ENCODE measurements at places on chromosomes 6 and 20. TPM values are rescaled to one million over a fixed set of nuclear protein-coding genes. Genes with fewer than 3 reads are reported as not detected.

AIF1 gene
- 1.5 TPM for total RNA-seq

GHRH gene
- total RNA-seq, result not detected

CCN6 gene
- total RNA-seq, result not detected

MDFI gene
- total RNA-seq, result not detected

WFDC5 gene
- not detected for total RNA-seq

LPIN3 gene
- 0.75 TPM for total RNA-seq

SLCO4A1 gene
- total RNA-seq, result 79.2 TPM

SRSF12 gene
- not detected for total RNA-seq

LYRM4 gene
- 22.1 TPM for total RNA-seq

- H3K27ac ChIP-seq, result no peak overlapping the region
- DNase-seq, result no peak
- H3K27me3 ChIP-seq, result no peaks in the 10 kb centered on the region
These were observed 37.0 kb upstream of the PREX1 start for GRCh38 chr20:48864738-48865318.

GRCh38 chr20:1933465-1933870 lies 38.3 kb downstream of the SIRPA start:
- no peak overlapping the region for H3K4me3 ChIP-seq
- no peaks in the 10 kb centered on the region for H3K4me1 ChIP-seq

GRCh38 chr20:32465092-32465900 lies 107.2 kb downstream of the ASXL1 start:
- peaks cover 4% of the 10 kb centered on the region for H3K4me1 ChIP-seq
- DNase-seq, result no peak
- H3K27me3 ChIP-seq, result no peaks in the 10 kb centered on the region

GRCh38 chr20:43974695-43975094 lies 60.0 kb downstream of the TOX2 start:
- no peaks in the 10 kb centered on the region for H3K4me1 ChIP-seq
- H3K27me3 ChIP-seq, result peaks cover 5% of the 10 kb centered on the region
- DNase-seq, result no peak
- H3K27ac ChIP-seq, result no peak overlapping the region
- H3K36me3 ChIP-seq, result no peaks in the 10 kb centered on the region

DNA sequence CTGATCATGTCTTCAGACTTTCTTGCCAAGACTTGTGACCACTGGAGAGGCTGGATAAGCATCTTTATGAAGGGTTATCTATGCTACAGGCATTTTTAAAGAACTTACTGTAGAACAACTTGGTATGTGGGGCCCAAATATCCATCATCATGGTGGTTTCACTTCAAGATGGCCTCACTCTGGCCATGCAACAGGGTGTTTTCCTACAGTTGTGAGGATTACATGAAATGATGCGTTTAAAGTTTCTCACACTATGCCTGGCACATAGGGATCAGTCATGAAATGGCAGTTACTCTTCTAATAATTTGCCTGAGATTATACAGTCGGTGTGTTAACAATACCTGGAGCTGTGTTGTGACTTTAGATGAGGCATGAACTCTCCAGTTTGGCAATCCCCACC lies 13.0 kb downstream of the SLC2A10 start:
- DNase-seq, result no peak
- H3K4me3 ChIP-seq, result no peak overlapping the region
- H3K36me3 ChIP-seq, result no peaks in the 10 kb centered on the region
- H3K27me3 ChIP-seq, result no peaks in the 10 kb centered on the region

DNA sequence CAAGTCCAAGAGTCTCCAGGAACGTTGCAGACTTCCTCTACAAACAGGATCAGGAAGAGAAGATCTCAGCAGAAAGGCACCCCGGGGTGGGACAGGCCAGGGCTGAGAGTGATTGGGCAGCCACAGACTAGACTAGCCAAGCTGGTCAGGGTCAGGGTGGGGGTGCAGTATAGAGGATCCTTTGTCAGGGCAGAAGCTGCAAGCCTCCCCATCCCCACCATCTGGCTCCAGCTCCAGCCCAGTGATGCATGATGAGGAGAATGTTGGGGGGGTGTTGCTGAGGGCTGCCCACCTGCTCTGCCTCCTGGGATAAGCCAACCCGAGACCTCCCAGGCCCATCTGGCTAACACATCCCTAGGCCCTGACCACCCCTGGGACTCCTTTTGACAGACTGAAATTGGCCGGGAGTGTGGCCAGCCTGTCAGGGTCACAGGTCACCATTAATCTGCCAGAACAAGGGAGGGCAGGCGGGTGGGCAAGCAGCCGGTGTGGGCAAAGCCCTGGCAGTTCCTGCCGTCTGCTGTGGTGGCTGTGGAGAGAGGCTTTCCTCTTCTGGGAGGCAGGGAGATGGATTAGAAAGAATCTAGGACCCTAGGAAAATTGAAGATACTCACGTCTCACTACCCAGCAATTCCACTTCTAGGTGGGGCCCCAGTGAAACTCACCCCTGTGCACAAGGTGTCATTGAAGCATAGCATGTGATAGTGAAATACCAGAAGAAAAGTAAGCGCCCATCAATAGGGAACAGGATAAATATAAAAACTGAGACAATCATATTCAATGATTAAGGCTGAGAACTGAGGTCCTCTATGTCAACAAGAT lies 22.1 kb upstream of the SNTA1 start:
- no peak overlapping the region for H3K4me3 ChIP-seq
- H3K4me1 ChIP-seq, result peaks cover 28% of the 10 kb centered on the region

- H3K36me3 ChIP-seq, result no peaks in the 10 kb centered on the region
- peaks cover under 1% of the 10 kb centered on the region for H3K4me1 ChIP-seq
- H3K27me3 ChIP-seq, result no peaks in the 10 kb centered on the region
- no peak for DNase-seq
These were observed 6.5 kb upstream of the NPBWR2 start for GRCh38 chr20:64113796-64114355.

- peaks cover 17% of the 10 kb centered on the region for H3K4me1 ChIP-seq
- no peak for DNase-seq
- H3K27ac ChIP-seq, result no peak overlapping the region
- no peaks in the 10 kb centered on the region for H3K27me3 ChIP-seq
- no peak overlapping the region for H3K4me3 ChIP-seq
- peaks cover 90% of the 10 kb centered on the region for H3K36me3 ChIP-seq
These were observed 12.5 kb downstream of the CD164 start for GRCh38 chr6:109369728-109370127.

GRCh38 chr20:8255945-8256632 lies 124.0 kb downstream of the PLCB1 start:
- no peak overlapping the region for H3K4me3 ChIP-seq
- H3K36me3 ChIP-seq, result no peaks in the 10 kb centered on the region
- no peaks in the 10 kb centered on the region for H3K27me3 ChIP-seq
- no peaks in the 10 kb centered on the region for H3K4me1 ChIP-seq

DNA sequence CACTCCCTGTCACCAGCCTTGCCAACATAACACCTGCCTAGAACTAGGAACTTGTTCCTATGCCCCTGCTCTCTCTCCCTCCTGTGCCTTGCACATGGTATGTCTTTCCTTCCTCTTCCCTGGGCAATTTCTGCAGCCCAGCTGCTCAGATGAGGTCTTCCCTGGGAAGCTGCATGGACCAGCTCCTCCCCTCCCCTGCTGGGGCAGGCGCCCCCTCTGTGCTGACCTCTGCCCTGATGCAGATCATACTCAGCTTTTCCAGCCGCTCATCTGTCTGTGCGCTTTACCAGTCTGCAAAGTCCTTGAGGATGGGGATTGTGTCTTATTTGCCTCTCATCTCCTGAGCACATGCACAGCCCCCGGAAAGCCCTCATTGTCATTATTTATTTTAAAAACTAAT lies 161.8 kb downstream of the SCML4 start:
- no peak for DNase-seq
- no peaks in the 10 kb centered on the region for H3K27me3 ChIP-seq
- H3K4me1 ChIP-seq, result peaks cover 37% of the 10 kb centered on the region
- no peak overlapping the region for H3K4me3 ChIP-seq

GRCh38 chr6:23184351-23184750 lies 615.0 kb downstream of the HDGFL1 start:
- no peaks in the 10 kb centered on the region for H3K36me3 ChIP-seq
- no peaks in the 10 kb centered on the region for H3K27me3 ChIP-seq
- no peak overlapping the region for H3K4me3 ChIP-seq

DNA sequence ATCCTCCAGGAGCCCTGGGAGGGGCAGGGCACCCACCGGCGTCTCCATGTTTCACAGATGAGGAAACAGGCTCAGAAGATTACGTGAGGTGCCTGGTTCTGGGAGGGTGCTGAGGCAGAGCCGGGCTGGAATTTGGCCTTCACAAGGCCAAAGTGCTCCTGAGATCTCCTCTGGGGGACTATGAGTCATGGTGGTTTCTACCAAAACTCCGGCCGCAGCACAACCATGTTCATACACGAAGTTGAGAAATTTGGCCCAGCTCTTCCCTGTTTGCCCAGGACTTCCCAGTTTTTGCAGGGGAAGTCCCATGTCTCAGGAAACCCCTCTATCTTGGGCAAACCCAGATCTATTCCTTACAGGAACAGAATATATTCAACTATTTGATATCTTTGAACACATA lies 172.9 kb upstream of the CDYL start:
- H3K27ac ChIP-seq, result no peak overlapping the region
- no peak overlapping the region for H3K4me3 ChIP-seq
- H3K36me3 ChIP-seq, result no peaks in the 10 kb centered on the region
- H3K27me3 ChIP-seq, result peaks cover 2% of the 10 kb centered on the region

GRCh38 chr6:109793021-109793420 lies 101.9 kb downstream of the FIG4 start:
- H3K27ac ChIP-seq, result peak overlapping the region; percentile 57
- H3K4me1 ChIP-seq, result peaks cover 5% of the 10 kb centered on the region
- H3K36me3 ChIP-seq, result peaks cover 61% of the 10 kb centered on the region
- DNase-seq, result no peak
- H3K27me3 ChIP-seq, result no peaks in the 10 kb centered on the region

- H3K27ac ChIP-seq, result no peak overlapping the region
- H3K36me3 ChIP-seq, result peaks cover 16% of the 10 kb centered on the region
- H3K27me3 ChIP-seq, result no peaks in the 10 kb centered on the region
- H3K4me3 ChIP-seq, result no peak overlapping the region
- peak; percentile 33 for DNase-seq
These were observed 4.0 kb downstream of the EEF1A1 start for GRCh38 chr6:73516514-73517489.

DNA sequence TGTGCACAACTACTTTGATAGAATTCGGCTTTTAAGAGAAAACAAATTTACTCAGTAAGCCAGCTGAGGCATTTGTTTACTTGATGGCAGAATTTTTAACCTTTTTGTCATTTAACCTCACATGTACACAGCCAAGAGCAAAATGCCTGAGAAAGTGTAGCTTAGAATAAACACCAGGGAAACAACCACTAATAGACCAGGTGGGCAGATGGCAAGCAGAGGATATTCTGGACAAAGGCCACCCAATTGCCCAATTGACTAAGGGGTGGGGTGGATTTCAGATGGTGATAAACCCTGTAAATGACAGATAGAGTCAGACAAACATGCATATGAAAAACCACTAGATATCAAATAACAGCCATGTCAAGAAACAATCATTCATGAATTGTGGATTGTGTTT lies 190.7 kb upstream of the FBXL4 start:
- no peak overlapping the region for H3K27ac ChIP-seq
- DNase-seq, result no peak
- H3K36me3 ChIP-seq, result no peaks in the 10 kb centered on the region

GRCh38 chr6:69343851-69344250 lies 453.0 kb downstream of the LMBRD1 start:
- no peaks in the 10 kb centered on the region for H3K36me3 ChIP-seq
- DNase-seq, result no peak
- H3K4me1 ChIP-seq, result no peaks in the 10 kb centered on the region
- no peaks in the 10 kb centered on the region for H3K27me3 ChIP-seq
- no peak overlapping the region for H3K27ac ChIP-seq

DNA sequence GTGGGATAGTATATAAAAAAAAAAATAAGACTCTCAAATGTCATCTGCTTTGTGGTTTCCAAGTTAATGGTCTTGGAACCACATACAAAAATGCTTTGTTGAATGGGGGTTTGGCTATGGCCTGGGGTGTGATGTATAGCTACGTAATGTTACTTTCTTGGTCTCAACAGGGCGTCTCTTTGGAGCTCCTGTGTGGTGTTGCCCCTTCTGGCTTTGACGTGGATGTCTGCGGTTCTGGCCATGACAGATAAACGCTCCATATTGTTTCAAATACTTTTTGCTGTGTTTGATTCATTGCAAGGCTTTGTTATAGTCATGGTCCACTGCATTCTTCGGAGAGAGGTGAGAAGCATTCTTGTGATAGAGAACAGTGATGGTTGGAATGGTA lies 457.7 kb downstream of the LMBRD1 start:
- H3K27ac ChIP-seq, result no peak overlapping the region
- no peak overlapping the region for H3K4me3 ChIP-seq
- no peaks in the 10 kb centered on the region for H3K36me3 ChIP-seq
- no peaks in the 10 kb centered on the region for H3K4me1 ChIP-seq

DNA sequence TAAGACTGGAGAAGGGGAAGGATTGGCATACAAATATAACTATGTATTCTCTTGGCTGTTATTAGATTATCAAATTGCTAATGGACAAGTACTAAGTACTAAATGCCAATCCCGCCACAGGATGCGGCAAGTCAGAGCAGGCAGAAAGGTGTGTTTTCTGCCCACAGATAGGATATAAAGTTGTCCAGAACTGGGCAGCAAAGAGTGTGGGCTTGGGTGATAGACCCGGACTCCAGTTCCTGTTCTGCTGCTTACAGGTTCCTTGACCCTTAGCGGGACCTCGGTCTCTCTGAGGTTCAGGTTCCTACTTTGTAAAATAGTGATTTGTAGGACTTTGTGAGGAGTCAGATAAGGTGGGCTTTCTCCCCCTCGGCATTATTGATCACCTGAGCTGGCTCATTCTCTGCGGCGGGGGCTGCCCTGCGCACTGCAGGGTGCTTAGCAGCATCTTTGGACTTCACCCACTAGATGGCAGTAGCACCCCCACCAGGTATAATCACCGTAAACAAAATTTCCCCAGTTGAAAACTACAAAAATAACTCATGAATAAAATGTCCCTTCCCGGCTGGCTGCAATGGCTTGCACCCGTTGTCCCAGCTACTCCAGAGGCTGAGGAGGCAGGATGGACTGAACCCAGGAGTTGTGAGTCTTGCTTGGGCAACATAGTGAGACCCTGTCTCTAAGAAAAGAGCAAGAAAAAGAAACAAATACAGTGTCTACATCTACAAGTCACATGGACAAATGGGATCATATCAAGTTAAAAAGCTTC lies 193.1 kb downstream of the DOK5 start:
- H3K4me1 ChIP-seq, result peaks cover 5% of the 10 kb centered on the region
- peak; percentile 36 for DNase-seq
- peaks cover 4% of the 10 kb centered on the region for H3K27me3 ChIP-seq
- no peak overlapping the region for H3K4me3 ChIP-seq
- H3K27ac ChIP-seq, result no peak overlapping the region
- H3K36me3 ChIP-seq, result no peaks in the 10 kb centered on the region

DNA sequence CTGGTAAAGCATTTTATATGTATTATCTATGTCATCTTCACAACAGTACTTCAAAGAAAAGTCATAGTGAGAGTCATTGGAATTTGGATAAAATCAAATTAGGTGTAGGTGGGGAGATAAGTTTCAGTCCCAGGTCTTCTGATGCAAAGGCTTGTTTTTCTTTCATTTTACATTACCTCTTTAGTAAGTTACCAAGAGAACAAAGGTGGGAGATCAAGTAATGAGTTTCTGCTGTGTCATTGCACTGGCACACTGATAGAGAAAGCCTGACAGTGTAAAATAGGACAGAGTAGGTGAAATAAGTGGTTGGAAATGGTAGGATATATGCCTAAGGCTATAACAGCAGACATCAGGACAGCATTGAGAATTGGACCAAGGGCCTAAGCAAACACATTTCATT lies 250.4 kb downstream of the NKAIN2 start:
- H3K27me3 ChIP-seq, result no peaks in the 10 kb centered on the region
- no peak overlapping the region for H3K4me3 ChIP-seq
- no peaks in the 10 kb centered on the region for H3K4me1 ChIP-seq
- H3K36me3 ChIP-seq, result no peaks in the 10 kb centered on the region
- no peak overlapping the region for H3K27ac ChIP-seq
